ENCODE measurements at places on chromosomes 5 and 9.

DNA sequence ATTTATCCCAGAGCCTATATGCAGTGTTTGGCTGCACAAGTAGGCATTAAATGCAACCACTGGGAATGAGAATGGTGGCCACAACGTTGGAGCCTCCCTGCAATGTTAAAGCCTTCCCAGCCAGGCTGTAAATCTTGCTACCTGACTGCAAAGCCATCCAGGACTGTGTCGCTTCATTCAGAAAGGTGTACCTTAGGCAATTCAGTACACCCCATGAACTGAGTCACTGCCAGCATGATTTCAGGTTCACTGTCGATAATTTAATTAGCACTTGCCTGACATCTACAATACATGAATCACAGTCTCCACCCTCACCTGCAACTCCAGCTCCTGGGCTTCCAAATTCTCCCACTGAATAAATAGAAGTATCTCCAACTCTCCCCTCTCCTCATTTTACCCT, 108.4 kb downstream of the SLIT3 start:
- no peak for DNase-seq

DNA sequence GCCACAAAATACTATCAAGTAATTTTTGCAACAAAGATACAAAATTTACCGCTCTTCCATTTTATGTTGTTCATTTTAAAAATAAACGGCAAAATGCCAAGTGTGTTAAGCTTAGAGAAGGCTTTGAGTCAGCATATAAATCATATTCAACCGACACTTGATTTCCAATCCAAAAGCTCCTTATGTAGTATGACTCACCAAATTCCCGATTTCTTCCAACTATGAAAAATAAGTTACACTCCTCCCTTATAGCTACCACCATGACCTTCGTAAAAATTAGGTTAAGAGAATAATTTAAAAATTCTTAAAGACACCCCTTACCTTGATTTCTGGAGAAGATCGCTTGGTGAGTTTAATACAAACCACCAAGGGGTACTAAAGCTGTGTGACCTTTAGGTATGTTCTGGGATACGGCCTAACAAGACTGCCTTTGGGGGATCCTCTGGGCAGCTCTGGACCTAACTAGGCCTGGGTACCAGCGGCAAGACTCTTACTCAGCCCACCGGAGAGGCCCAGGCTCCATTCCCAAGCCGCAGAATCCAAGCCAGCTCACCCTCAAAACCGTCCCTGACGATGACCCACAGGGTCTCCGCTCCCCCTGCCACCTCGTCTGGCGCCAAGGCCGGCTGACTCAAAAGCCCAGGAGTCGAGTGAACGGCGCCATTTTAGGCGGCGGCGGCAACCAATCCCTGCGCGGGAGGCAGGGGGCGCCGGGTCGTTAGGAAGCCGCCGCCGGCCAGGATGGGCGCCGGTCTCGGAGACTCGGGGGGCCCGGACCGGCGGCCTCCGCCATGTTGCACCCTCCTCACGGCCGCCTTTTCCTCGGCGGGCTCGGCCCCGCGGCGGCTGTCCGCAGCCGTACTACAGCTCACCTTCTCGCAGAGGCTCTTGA, 739 bp downstream of the PPP2CA start:
- DNase-seq = no peak

- DNase-seq = no peak
These were observed 105.7 kb downstream of the NR3C1 start for GRCh38 chr5:143297756-143298155.

- no peak for DNase-seq
These were observed 29.6 kb downstream of the PSMB7 start for GRCh38 chr9:124385623-124386022.

- DNase-seq = peak; percentile 49
These were observed 294.1 kb upstream of the TNC start for GRCh38 chr9:115411993-115412452.
